ENCODE measurements at places on chromosomes 13 and 19.

DNA sequence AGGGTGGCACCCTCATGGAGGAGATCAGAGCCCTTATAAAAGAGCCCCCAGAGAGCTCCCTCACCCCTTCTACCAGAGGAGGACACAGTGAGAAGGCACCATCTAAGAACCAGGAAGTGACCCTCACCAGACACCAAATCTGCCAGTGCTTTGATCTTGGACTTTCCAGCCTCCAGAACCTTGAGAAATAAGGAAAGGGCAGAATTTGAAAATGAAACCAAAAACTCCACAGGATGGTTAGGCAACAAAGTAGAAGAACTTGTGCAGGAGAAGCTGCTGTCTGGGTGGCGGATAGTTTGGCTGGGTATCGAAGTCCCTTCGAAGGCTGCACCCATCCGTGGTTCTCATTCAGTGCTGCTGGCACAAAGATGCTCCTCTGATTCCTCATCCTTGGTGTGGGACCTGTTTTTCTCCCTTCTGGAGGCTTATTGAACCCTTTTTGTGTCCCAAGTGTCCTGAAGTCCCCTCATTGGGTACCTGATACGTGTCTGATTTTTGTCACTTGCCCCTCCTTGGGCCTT, 130.8 kb downstream of the KDM4B start:
- DNase-seq = no peak

- DNase-seq = peak; percentile 63
Observed at GRCh38 chr19:55460670-55461258, 678 bp downstream of the ISOC2 start.

DNA sequence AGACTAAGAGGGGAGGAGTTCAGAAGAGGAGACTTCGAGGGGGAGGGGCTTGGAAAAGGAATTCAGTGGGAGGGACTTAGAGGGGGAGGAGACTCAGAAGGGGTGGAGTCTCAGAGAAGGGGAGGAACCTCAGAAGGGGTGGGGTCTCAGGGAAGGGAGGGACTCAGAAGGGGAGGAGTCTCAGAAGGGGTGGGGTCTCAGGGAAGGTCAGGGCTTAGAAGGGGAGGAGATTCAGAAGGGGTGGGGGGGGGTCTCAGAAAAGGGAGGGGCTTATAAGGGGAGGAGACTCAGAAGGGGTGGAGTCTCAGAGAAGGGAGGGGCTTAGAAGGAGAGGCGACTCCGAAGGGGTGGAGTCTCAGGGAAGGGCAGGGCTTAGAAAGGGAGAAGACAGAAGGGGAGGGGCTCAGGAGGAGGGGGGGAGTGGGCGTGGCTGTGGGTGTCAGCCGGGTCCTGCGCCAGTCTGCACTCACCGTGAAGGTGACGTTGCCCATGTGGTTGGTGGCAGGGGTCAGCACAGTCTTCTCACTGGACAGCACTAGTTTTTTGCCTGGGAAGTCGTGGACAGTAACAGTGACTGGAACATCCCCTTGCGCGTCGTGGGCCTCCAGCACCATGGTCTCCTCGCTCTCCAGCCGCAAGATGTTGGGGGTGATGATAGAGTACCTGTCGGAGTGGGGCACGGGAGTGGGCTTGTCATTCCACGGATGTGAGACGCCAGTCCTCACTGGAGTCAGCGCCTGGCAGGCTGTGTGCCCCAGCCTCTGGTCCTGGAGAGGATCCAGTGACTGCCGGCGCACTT, 1.5 kb downstream of the C3 start:
- DNase-seq = no peak

DNA sequence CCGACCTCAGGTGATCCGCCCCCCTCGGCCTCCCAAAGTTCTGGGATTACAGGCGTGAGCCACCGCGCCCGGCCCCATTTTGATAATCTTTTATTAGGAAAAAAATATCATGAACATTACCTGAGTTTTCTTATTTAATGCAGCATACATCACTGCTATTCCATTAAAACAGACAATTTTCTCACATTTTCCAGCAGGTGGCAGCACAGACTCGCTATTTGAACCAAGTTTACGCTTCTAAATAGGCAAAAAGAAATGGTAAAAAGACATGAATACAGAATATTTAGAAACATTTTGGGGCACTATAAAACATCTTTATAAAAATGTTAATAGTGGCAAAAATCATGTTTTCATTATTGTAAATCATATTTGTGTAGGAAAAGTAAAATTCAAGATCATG, 903.1 kb downstream of the SLITRK6 start:
- DNase-seq = peak; percentile 34

DNA sequence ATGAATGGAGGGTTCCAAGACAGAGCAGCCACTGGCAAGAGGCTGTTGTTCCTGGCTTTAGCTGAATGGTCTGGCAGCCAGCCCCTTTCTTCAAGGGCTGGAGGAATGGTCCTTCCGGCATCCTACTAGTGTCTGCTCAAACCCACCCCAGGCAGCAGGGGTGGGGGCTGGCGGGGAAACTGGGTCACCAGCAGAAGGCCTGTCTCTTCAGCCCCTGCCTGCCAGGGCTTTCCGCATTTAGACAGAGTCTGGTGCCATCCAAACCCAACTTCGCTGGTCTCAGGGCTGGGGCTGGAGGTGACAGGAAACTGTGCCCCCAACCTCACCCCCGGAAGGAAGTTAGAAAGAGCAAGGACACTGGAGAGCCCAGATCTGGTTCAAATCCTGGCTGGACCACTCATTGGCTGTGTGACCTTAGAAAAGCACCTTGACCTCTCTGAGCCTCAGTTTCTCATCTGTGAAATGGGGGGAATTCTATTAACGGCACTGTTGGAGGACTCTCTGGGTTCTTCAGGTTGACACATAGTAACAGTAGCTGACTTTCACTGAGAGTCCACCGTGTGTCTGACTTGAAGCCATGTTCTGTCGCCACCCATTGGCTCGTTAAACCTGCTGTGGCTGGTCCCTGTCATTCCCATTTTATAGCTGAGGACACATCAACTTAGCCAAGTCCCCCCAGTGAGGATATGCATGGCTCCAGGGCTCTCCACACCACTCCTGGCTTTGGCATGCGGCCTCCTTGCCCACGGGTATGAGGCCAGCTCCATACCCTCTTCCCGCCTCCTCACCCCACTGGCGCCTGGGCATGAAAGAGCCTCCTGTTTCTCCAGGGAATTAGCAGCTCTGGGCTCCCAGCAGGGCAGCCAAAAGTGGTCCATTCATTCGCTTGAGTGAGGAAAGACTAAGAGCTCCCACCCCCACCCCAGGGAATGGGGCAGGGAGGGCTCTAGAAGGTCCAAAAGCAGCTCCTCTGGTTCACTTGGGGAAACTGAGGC, 2.5 kb upstream of the NR2C2AP start:
- no peak for DNase-seq

DNA sequence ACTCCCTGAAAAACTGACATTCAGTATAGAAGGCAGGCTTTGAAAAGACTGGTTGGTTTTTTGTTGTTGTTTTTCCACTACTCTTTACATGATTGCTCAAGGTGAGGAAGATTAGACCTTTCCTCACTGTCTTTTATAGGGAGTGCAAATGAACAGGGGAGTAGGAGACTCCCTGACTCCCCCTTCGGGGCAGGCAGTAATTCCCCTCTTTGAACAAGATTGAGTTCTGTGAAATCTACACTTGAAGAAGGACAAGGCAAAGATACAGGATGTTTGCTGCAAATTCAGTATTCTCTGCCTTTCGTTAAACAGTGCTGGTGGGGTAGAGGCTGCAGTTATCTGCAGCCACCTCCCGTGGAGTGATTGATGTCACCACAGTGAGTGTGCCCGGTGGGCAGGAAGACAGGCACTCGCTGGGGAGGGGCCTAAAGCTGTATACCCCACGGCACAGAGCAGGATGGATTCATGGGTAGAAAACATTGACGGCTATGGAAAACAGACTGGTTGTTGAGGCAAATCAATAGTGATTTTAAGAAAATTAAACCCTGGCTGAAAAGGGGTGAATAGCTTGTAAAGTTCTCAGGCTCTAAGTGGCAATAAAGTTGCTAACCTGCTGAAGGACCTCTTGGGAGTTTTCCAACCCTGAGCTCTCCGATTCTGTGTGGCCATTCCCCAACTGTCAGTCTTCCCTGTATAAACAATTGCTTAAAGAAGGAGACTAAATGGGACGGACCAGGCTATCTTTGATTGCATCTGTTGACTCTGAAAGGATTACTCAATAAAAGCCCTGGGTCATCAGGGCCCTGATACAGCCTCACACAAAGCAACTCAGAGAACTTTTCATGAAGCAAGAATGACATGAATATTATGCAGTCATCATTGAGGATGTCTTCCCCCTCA, 308.3 kb downstream of the TBC1D4 start:
- no peak for DNase-seq

GRCh38 chr13:50243931-50244330, 228.7 kb downstream of the KCNRG start:
- no peak for DNase-seq

DNA sequence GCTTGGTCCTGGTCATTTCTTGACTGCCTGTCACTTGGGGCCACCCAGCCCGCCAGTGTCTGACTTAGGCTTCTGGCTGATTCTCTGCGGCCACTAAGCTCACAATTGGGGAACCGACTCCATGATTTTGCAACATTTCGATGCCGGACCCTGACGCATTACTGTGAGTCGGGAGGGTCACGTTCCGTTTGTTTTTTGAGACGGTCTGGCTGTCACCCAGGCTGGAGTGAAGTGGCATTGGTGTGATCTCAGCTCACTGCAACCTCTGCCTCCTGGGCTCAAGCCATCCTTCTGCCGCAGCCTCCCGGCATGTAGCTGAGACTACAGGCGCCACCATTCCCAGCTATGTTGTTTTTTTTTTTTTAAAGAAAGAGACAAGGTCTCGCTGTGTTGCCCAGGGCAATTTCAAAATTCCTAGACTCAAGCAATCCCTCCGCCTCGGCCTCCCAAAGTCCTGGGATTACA, 3.2 kb upstream of the ADAT3 start:
- no peak for DNase-seq

DNA sequence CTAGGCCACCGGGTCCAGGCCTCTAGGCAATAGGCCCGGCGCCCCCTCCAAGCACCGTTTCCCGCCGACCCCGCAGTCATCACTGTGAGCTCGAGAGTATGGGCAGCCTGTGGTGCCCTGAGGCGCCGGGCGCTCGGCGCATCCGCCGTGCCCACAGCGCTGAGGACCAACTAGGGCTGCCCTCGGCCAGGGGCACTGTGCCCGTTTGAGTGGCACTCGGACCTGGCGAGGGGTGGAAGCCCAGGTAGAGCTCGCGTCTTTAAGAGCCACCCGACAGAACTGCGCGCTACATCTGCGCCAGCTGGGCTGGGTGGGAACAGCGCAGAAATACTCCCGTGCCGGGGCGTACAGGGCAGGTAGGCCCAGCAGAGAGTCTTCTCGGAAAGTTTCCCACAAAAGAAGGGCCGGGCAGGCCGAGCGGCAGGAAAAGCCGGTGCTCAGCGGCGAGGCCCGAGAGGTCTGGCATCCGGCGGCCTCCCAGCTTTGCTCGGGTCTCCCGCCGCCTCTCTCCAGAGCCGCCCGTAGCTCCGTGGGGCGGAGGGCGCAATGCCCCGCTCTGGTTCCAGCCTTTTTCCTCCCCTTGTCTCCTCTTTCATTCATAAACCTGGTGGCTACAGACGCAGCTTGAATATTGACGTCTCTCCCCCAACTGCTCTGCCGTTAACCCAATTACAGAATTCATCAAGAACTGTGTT, 5.4 kb upstream of the SOX1 start:
- DNase-seq = no peak

DNA sequence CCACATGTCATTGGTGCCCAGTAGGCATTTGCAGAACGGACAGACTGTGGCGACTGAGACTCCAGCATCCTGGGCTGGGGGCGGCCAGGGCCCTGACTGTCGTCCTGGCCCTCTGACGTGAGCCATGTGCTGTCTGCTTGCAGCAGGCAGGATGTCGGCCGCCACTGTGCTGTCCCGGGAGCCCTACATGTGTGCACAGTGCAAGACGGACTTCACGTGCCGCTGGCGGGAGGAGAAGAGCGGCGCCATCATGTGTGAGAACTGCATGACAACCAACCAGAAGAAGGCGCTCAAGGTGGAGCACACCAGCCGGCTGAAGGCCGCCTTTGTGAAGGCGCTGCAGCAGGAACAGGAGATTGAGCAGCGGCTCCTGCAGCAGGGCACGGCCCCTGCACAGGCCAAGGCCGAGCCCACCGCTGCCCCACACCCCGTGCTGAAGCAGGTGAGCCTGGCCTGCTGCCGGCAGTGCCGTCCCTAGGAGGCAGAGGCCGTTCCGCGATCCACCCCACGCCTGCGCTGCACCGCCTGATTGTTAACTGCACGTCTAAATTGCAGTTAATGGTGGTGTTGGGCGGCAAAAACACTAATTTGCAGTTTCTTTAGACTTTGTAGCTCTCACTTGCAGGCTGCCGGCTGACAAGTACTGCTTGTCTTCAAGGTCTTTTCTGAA, 14.2 kb downstream of the TSSK6 start:
- DNase-seq = no peak

DNA sequence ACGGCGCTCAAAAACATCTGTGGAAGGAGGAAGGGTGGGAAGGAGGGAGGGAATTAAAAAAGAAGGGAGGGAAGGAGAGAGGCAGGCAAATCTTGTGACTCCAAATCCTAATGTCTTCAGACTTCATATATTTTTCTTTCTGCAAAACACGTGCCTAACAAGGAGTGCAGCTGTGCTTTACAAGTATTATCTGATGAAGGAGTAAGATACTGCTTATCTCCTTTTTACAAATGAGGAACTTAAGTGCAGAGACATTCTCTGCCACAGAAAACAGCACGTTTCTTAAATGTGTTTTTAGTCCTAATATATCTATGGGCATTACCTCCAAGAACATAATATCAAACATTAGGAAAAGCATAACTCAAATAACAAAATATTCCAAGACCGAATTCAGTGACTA, 6.5 kb downstream of the FLT3 start:
- no peak for DNase-seq

DNA sequence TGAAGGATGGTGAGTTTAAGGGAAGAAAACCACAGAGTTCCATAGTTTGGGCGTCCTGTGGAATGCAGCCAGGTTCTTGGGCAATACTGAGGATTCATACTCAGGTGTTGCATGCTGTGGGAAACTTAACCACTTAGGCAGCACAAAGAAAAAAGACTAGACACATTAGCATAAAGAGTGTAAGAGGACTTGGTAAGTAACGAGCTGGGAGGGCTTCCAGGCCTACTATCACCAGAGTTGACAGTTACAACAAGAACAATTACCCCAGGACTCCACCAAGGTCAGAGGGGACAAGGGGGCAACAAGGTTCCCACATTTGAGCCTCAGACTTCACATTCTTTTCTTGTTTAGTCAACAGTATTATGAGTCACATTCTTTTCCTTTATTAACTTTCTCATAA, 33.2 kb downstream of the KCTD12 start:
- DNase-seq = no peak

- peak; percentile 20 for DNase-seq
Observed at GRCh38 chr13:113146750-113147149, 11.7 kb upstream of the PROZ start.

- no peak for DNase-seq
Observed at GRCh38 chr19:4722671-4723594, 709 bp downstream of the DPP9 start.

- peak; percentile 64 for DNase-seq
Observed at GRCh38 chr19:7870571-7871436, 3.4 kb downstream of the PRR36 start.

DNA sequence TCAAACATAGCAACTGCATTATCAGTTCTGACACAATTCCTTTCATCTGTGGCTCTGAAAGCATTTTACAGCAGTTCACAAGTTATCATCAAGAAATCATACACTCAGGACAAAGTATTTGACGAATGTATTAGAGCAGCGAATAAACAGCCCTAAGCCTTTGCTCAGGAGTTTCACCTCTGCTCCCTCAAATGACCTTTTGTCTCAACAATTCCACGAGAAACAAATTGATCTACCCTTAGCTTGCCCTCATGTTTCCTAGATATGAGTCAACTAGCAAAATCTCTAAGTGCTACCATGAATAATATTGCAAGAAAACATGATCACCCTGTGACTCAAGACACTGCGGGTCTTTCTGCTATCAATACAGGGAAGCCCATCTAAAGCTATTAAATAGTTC, 396.1 kb downstream of the EFNB2 start:
- no peak for DNase-seq

- DNase-seq = no peak
Observed at GRCh38 chr13:32629313-32629712, 43.1 kb downstream of the PDS5B start.

All from activated T-cell treated with anti-CD3 and anti-CD28 coated beads, Interleukin-2, amount 50 U/mL, for 24 hours (primary cell).